ENCODE measurements at places on chromosomes 3 and 15. TPM values are rescaled to one million over a fixed set of nuclear protein-coding genes. Genes with fewer than 3 reads are reported as not detected.
A peak's percentile ranks its signal among the peaks of the same experiment; 100 is the strongest.

- no peaks in the 10 kb centered on the region for H3K27me3 ChIP-seq
- H3K4me3 ChIP-seq, result no peak overlapping the region
- DNase-seq, result no peak
Observed at GRCh38 chr3:33032938-33033337, 64.0 kb downstream of the GLB1 start.

DNA sequence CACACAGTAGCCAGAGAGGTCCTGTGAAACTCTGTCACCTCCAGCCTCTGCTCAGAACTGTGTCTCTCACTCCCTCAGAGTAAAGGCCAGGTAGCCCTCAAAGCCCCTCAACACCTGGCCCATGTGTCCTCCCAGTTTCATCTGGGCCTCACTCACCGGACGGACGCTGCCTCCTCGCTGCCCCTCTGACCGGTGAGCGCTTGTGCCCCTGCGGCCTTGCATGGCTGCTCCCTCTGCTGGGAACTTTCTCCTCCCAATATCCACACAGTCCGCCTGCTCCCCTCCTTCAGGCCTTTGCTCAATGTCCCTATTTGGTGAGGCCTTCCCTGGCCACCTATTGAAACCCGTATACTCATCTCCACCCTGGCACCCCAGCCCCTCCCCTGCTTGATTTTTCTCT is 36.8 kb upstream of the TRH start:
- no peak overlapping the region for H3K27ac ChIP-seq
- peaks cover 10% of the 10 kb centered on the region for H3K4me1 ChIP-seq
- no peaks in the 10 kb centered on the region for H3K27me3 ChIP-seq
- H3K4me3 ChIP-seq, result no peak overlapping the region
- no peaks in the 10 kb centered on the region for H3K36me3 ChIP-seq
- no peak for DNase-seq

DNA sequence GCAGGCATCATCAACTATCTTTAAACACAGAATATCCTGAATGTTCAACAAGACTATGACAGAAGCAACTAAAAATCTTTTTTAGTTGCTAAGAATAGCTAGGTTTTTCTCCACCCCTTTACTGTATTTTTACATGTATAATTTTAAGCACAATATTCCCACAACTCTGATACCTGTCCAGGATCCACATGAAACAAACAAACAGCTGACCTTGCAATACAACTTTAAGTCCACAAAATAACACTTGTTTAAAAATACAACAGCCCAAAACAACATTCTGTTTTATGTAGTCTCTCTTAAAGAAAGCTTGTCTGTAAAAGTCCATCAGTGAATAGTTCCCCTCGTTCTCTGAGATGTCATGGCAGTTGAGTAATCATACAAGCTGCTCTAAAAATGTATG is 41.1 kb downstream of the IFT57 start:
- no peaks in the 10 kb centered on the region for H3K4me1 ChIP-seq
- no peaks in the 10 kb centered on the region for H3K27me3 ChIP-seq
- peaks cover 4% of the 10 kb centered on the region for H3K36me3 ChIP-seq
- H3K27ac ChIP-seq, result no peak overlapping the region

DNA sequence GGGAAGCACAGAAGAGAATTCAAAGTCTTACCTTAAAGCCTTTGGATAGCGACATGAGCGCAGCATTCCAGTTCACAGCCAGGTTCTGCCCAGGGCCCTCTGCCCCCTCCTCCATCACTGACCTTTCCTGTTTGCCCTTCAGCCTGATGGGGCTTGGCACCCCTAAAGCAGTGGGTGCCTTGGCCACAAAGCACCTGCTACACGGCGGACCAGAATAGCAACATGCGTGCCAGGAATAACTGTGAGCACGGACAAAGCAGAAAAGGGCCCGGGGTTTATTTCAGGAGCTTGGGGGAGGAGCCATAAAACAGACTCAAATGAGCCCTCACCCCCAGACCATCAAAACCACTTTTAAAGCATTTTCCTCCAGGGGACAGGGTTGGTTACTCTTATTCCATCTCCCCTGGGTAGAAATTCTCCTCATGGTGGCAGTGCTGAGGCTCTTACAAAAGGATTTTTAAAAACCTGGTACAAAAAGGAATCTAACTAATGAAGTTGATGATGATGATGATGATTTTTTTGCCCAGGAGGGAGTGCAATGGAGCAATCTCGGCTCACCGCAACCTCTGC is 135.4 kb downstream of the KLF13 start:
- no peaks in the 10 kb centered on the region for H3K36me3 ChIP-seq
- peaks cover 65% of the 10 kb centered on the region for H3K4me1 ChIP-seq
- DNase-seq, result peak; percentile 39
- no peak overlapping the region for H3K27ac ChIP-seq
- no peaks in the 10 kb centered on the region for H3K27me3 ChIP-seq

DNA sequence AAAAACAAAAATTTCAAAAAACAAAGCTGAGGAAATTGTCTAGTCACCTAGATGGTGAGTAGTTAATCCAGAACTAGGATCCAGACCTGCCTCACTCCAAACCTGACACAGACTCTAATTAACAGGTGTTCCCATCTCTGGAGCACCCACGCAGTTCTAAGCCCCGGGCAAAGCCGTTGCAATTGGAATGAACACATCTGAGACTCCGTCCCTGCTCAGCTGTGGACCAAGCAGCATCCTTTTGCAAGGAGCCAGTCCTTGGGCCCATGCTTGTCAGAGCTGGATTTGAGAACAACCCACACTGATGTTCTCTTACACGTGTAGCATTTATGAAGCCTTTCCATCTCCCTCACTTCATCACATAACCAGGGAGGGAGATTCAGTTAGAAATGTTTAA is 54.8 kb downstream of the LMCD1 start:
- peaks cover 11% of the 10 kb centered on the region for H3K36me3 ChIP-seq
- peaks cover 40% of the 10 kb centered on the region for H3K4me1 ChIP-seq
- H3K27ac ChIP-seq, result peak overlapping the region; percentile 73
- DNase-seq, result no peak
- no peaks in the 10 kb centered on the region for H3K27me3 ChIP-seq
- H3K4me3 ChIP-seq, result no peak overlapping the region

DNA sequence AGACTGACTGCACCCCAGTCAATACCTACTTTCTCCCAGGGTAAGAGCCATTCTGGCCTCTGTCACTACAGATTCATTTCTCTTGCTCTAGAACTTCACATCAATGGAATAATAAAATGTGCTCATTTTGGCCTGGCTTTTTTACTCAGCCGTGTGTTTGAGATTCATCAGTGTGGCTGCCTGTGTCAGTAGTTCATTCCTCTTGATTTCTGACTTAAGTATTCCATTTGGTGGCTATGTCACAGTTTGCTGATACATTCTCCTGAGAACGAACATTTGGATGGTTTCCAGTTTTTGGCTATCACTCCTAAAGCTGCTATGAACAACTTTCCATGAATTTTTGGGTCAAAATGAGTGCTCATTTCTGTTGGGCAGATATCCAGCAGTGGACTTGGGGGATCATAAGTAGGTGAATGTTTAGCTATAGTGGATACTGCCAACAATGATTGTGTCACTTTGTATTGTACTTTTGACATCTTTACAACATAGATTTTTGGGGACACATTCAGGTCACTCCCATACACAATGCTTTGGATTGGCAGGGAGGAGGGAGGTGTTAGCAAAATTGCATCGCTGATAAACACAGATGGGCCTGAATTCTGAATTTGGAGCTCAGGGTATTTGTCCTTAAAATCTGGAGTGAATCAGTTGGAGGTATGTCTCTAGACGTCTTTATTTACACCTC is 19.8 kb upstream of the FAM107A start:
- H3K4me3 ChIP-seq, result no peak overlapping the region
- H3K27ac ChIP-seq, result no peak overlapping the region
- no peaks in the 10 kb centered on the region for H3K4me1 ChIP-seq
- DNase-seq, result no peak
- H3K36me3 ChIP-seq, result no peaks in the 10 kb centered on the region
- H3K27me3 ChIP-seq, result no peaks in the 10 kb centered on the region

GRCh38 chr3:108378153-108378951 is 82.0 kb downstream of the HHLA2 start:
- H3K27me3 ChIP-seq, result no peaks in the 10 kb centered on the region
- H3K4me1 ChIP-seq, result no peaks in the 10 kb centered on the region
- no peak overlapping the region for H3K4me3 ChIP-seq
- H3K27ac ChIP-seq, result no peak overlapping the region
- no peaks in the 10 kb centered on the region for H3K36me3 ChIP-seq

GRCh38 chr3:83877910-83878309 is 1080.9 kb upstream of the CADM2 start:
- no peaks in the 10 kb centered on the region for H3K36me3 ChIP-seq
- no peak overlapping the region for H3K4me3 ChIP-seq
- H3K4me1 ChIP-seq, result no peaks in the 10 kb centered on the region

GAP43 gene
- total RNA-seq, result not detected

Data from suprapubic skin (tissue), 4 donors.